ENCODE measurements at places on chromosomes 3 and 15.
A peak's percentile ranks its signal among the peaks of the same experiment; 100 is the strongest.

DNA sequence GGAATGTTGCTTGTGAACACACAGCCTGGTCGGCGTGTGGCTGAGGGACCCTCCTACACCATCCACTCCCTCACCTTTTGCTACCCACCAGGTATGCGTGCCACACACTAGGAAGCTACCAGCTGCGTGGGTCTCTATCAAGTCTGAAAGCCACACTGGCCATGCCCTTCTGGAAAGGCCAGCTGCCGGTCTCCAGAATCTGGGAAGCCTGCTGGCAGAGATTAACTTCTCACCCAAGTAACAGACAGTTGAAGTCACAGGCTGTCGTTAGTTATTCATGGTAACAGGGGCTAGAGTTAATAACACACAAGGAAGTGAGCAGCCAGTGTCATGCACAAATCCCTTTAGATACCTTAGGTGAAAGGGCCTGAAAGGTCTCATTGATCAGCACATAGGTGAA lies 48.1 kb downstream of the SUSD5 start:
- DNase-seq, result no peak

GRCh38 chr3:43155464-43156121 lies 49.7 kb upstream of the POMGNT2 start:
- DNase-seq, result peak; percentile 9

DNA sequence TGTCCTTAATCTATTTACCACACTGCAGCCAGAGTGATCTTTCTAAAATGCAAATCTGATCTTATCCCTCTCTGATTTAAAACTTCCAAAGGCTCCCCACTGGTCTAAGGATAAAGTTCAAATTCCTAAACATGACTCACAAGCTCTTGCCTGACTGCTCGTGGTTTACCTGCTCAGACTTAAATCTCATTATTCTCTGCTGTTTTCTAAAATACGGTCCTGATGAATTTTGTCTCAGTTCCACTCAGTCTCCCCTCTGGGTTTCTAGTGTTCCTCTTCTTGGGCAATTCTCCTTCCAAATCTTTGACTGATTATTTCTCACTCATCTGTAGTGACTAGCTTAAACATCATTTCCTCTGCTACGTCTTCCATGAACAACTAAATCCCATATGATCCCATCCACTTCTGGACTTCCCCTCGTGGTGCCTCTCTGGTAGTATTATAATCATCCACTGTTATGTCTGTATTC lies 108.3 kb downstream of the P3H2 start:
- no peak for DNase-seq

DNA sequence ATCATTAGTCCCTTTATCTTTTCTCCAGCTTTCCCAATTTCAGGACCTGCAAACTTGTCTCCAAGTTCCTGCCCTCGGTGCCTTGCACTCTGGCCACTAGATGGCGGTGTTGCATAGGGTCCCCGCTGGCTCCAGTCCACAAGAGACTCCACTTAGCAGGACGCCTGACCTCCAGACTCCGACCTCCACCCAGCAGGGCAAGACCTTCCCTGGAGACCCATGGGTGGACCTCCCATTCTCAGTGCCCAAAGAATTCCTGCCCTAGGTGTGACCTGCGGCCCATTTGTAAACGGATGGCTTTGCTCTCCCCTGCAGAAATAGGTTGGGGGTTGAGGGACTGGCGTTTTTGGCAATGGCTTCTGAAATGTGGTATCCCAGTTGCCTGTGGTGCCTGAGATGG lies 82.6 kb downstream of the LSM3 start:
- peak; percentile 13 for DNase-seq

DNA sequence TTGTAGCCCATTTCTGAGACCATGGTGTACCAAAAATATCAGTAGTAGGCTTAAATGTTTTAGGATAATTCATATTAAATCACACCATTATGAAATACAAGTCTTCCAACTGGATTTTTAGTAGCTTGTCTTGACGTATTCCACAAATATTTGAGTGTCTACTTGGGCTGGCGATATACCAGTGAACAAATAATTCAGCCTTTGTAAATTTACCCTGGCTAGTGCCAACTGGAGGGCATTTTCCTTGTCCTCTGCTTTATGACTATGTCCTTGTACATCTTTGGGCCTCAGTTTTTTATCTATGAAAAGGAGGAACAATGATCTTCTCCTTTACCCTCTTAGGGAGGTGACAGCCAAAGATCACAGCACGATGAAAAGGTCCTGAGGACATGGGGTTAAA lies 114.8 kb downstream of the FRMD4B start:
- no peak for DNase-seq

- no peak for DNase-seq
Observed at GRCh38 chr3:82509106-82509842, 747.8 kb upstream of the GBE1 start.

DNA sequence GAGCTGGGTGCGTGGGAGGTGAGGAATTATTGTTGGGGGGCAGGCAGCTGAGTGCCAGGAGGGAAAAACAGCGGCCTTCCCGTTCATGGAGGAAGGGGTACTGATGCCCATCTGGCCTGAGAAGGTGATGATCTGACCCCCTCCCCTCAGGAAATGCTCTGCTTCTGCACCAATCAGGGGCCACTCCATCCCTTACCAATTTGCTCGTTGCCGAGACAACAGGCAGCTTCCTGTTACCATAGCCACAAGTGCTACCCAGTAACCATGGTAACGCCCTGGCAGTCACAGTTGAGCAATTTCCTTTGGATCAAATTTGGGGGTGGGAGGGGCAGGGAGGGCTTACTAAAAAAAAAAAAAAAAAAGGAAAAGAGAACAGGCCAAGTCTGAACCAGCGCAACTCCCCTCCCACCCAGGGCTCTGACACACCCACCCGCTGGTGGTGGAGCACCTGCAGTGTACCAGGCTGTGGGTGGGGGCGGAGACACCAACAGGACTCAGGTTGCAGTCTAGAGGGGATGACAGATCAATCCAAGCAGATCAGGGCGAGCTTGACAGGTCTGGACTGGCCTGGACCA lies 13.7 kb downstream of the CELF6 start:
- no peak for DNase-seq

DNA sequence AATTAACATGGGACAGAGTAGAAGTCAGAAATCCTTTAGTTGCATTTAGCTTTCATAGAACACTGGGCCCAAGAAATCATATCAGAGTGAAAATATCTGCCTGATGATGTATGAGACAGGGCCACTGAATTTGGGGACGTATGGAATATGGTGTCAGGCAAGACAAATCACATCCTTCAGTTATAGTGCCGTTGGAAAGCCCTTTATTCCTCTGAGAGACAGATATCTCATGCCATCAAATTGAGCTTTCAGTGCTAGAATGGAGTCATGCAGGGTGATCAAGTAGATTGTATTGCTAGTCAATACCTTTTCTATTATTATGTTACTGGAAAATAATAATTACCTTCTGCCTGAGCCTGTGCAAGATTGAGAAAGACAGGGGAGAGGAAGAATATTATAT lies 398.2 kb upstream of the RARB start:
- DNase-seq, result no peak

- no peak for DNase-seq
Observed at GRCh38 chr3:128801779-128802380, 75.9 kb downstream of the RAB7A start.

DNA sequence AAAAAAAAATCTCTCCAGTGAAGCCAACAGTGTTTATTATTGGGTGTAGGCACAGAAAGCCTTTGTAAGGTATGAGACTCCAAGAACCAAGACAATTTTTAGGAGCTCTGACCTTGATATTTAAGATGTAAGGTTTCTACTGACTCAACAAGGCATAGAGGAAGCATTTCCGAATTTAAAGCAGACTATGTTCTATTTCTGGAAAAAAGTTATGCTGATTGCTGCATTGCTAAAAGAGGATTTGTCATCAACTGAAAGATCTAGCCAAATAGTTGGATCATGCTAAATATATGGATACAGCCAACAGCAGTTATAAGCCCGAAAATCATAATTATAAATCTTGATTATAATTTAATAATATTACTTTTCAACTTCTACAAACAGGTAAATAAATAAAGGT lies 53.3 kb upstream of the MELTF start:
- no peak for DNase-seq

DNA sequence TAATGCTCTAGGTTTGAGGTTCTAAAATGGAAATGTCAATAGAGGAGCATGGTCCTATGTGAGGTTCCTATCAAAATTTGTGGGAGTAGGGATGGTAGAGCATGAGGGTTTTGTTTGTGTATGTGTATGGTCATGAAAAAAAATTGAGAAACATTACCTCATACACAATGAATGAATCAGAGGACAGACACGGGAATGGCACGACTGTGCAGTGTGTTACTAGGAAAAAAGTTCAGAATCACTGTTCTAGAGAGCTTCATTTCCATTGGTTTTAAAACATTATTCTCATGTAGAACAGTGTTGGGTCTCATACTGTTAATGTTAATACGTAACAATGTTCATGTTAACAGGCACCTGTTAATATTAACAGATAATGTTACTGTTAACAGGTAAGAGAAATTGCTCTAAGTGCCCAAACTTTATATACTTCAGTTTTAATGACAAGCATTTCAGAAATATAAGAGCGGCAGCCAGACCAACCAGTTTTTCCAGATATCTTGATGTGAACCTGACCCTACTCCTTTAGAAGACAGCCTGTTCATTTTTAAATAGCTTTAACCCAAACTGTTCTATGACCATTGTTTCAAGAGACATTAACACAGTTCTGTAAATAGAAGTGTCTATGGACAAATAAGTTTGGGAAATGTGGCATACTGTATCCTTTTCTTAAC lies 48.0 kb downstream of the SLC15A2 start:
- DNase-seq, result no peak

- DNase-seq, result no peak
Observed at GRCh38 chr15:56916825-56917477, 1.5 kb upstream of the TCF12 start.

DNA sequence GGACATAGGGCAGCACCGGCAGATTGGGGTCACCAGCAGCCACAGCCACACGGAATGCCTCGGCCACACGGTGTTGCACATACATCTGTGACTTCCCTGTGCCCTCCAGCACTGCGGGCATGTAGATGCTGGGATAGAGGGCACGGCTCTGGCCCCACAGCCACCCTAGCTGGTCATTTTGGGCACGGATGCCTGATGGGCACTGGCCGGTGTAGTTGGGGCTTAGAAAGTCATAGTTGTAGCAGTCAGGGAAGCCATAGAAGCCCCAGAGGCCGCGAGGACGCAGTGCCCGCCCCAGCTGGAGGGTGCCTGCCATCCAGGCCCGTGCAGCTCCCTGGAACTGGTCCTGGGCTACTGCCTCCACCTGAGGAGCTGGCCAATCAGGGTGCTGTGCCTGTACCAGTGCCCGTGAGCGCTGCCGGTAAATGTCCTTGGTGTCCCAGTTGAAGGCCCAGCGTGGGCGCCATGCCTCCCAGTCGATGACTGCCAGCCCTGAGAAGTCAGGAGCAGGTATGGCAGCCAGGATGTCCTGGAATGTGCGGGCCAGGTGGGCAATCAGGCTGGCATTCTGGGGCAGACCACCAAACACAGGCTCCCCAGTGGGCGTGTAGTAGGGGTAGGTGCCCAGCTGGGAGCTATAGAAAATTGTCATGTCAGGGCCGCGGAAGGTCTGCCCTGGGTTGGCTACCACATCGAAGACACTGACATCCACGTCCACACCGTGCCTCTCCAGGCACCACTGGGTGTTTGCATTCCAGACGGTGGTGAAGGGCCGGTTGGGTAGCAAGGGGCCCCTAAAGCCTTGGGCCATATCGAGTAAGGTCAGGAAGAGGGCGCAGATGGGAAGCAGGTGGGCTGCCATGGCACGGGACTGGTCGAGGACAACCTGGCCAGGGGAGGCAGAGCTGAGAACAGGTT lies 1.0 kb downstream of the HYAL1 start:
- DNase-seq, result no peak

DNA sequence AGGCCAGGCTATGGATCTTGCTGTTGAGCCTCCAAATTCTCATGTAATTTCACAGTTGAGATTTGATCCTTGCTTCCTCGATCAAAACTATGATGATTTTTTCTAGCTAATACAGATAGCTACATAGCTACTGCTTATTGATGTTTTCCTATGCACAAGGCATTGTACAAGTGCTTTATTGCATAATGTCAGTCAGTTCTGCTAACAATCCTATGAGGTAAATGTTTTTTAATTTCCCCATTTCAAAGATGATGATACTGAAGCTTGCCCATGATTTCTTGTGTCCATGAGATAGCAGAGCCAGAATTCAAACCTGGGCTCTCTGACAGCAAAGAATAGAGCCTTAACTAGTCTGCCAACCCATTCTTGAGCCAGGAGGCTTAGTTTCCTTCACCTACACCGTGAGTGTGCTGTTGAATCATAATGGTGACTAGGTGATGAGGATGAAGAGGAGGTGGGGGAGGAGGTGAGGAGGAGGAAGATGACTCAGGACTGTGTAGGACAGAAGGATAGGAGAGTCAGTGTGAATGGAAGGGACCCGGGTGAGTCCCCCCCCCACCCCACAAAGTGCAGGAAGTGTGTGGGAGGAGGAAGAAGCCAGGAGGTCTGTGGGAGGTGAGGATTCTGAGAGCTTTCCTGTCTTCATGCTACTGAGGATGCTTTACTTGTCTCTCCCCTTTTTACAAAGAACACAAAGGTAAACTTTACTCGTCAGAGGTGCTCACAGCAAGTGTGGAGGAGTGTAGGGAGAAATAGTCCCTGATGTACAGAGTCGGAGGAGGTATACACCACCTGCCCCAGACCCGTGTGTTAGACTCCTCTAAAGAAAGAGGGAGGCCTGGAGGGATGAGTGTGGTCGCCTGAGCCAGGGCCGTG lies 3.6 kb downstream of the TAGLN3 start:
- no peak for DNase-seq

DNA sequence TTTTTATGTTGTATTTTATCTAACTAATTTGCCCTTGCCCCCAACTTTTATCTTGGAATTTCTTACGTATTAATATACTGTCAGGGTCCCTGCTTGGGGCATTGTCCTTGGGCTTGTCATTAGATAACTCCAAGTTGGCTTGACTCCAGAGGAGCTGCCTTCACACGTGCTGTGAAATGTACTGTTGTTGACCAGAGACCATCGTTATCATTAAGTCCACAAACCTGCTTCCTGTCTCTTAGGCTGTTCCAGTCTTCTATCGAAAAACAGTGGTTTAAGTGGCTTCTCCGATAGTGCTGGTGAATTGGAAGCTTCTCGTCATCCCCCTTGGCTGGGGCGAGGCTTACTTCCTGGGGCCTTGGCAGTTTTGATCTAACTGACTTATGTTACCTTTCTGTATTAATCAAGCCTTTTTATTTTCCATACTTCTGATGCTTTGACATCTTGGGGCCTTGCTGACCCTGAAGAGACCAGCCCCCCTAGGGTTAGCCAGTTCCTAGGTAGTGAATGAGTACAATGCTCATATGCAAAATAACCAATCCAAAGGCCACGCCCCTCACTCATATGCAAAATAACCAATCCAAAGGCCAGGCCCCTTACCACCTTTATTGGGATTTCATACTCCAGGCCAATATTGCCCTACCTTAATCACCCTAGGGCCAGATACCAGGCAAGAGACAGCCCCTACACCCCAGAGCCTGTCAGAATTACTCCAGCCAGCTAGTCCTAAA lies 164.5 kb downstream of the IGF1R start:
- DNase-seq, result no peak

GRCh38 chr3:7543294-7543880 lies 682.5 kb downstream of the GRM7 start:
- no peak for DNase-seq

- DNase-seq, result no peak
Observed at GRCh38 chr3:58018892-58019742, 10.9 kb downstream of the FLNB start.
